IMR-90 (cell line): ENCODE measurements at places on chromosomes 6 and 20. TPM values are rescaled to one million over a fixed set of nuclear protein-coding genes. Genes with fewer than 3 reads are reported as not detected.

GRCh38 chr6:145051661-145052060, 683.7 kb downstream of the EPM2A start:
- no peaks in the 10 kb centered on the region for H3K27me3 ChIP-seq
- no peak overlapping the region for H3K4me3 ChIP-seq
- no peak for DNase-seq
- no peak overlapping the region for H3K27ac ChIP-seq
- no peaks in the 10 kb centered on the region for H3K4me1 ChIP-seq
- no peaks in the 10 kb centered on the region for H3K36me3 ChIP-seq

TAB2 gene
- polyA plus RNA-seq = 23.9 and 25.3 TPM in 2 replicates

DNA sequence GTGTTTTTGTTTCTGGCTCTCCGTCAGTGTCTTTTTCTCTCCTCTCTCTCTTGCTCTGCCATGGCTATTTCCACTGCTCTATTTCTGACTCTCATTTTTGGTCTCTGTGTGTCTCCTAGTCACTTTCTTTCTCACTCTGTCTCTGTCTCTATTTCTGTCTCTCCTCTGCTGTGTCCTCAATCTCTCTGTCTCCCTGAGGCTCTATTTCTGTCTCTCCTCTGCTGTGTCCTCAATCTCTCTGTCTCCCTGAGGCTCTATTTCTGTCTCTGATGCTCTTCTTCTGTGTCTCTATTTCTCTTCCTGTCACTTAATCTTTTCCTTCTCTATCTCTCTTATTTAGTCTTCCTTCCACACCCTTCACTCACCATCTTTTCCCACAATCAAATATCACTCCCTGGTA, 8.4 kb downstream of the PRSS16 start:
- peaks cover 2% of the 10 kb centered on the region; the same call in 1 of the 2 replicates for H3K4me1 ChIP-seq
- no peak overlapping the region for H3K27ac ChIP-seq
- H3K36me3 ChIP-seq = no peaks in the 10 kb centered on the region
- DNase-seq = no peak
- peaks cover 25% of the 10 kb centered on the region for H3K27me3 ChIP-seq
- no peak overlapping the region for H3K4me3 ChIP-seq

GRCh38 chr20:56458206-56458821, 10.1 kb upstream of the RTF2 start:
- no peaks in the 10 kb centered on the region for H3K27me3 ChIP-seq
- no peaks in the 10 kb centered on the region for H3K4me1 ChIP-seq
- H3K36me3 ChIP-seq = peaks cover 21% of the 10 kb centered on the region; the same call in 1 of the 2 replicates

- no peak overlapping the region for H3K4me3 ChIP-seq
- DNase-seq = no peak
- H3K4me1 ChIP-seq = peaks cover 5% of the 10 kb centered on the region; the same call in 1 of the 2 replicates
- H3K27me3 ChIP-seq = peaks cover 17% of the 10 kb centered on the region
- no peaks in the 10 kb centered on the region for H3K36me3 ChIP-seq
These were observed 214.9 kb upstream of the KCNG1 start for GRCh38 chr20:51237791-51238190.

ESR1 gene
- polyA plus RNA-seq = not detected in 2 replicates

- H3K36me3 ChIP-seq = no peaks in the 10 kb centered on the region
- H3K4me1 ChIP-seq = peaks cover 7% of the 10 kb centered on the region; the same call in 1 of the 2 replicates
- peaks cover 4% of the 10 kb centered on the region; the same call in 1 of the 2 replicates for H3K27me3 ChIP-seq
These were observed 33.9 kb downstream of the TXLNB start for GRCh38 chr6:139257821-139258398.

- H3K27me3 ChIP-seq = no peaks in the 10 kb centered on the region
- peaks cover 2% of the 10 kb centered on the region for H3K4me1 ChIP-seq
- H3K4me3 ChIP-seq = no peak overlapping the region
- DNase-seq = peak; percentile 59
- peaks cover 27% of the 10 kb centered on the region for H3K36me3 ChIP-seq
These were observed 19.4 kb downstream of the ERGIC3 start for GRCh38 chr20:35561268-35561667.

TOMM6 gene
- 204 and 227 TPM in 2 replicates for polyA plus RNA-seq

GRCh38 chr20:51526106-51526470, 16.4 kb downstream of the NFATC2 start:
- no peak overlapping the region for H3K4me3 ChIP-seq
- no peak for DNase-seq
- H3K27ac ChIP-seq = no peak overlapping the region
- no peaks in the 10 kb centered on the region for H3K36me3 ChIP-seq
- no peaks in the 10 kb centered on the region for H3K27me3 ChIP-seq
- peaks cover 7% of the 10 kb centered on the region; the same call in 1 of the 2 replicates for H3K4me1 ChIP-seq

FGD2 gene
- polyA plus RNA-seq = 0.07 TPM in 1 of 2 replicates, not detected in the other

FNDC1 gene
- 0.03 and 0.04 TPM in 2 replicates for polyA plus RNA-seq

DNA sequence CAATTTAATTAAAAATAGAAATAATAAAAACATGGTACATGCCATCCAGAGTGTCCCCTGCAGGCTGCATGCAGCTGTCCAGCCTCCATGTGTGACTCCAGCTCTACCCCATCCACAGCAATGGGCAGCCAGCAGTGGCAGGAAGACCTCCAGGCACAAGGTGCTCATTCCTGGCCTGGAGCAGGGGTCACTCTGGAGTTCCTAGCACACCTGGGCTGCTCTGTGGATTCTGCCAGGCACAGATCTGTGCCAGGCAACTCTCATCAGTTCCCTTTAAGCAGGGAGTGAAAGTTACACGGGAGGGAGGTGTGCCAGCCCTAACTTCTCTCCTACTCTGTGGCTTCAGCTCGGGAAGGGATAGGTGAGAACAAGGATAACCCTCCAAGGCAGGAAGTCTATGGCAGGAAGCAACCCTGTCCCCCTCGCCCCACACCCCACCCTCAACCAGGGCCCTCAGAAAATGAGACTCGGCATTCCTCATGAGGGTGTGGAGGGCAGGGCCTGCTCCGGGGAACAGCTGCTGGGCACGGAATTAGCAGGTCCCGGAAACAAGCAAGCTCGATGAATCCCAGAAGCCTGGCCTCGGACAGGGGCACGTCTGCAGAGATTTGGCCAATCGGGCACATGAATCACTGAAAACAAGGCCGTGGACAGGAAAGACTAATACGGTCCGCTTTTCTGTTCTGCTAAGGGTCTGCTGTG, 10.0 kb downstream of the JPH2 start:
- H3K4me1 ChIP-seq = peaks cover 9% of the 10 kb centered on the region
- no peak overlapping the region for H3K4me3 ChIP-seq
- DNase-seq = no peak
- no peaks in the 10 kb centered on the region for H3K27me3 ChIP-seq

RRAGD gene
- polyA plus RNA-seq = not detected in 2 replicates

DNA sequence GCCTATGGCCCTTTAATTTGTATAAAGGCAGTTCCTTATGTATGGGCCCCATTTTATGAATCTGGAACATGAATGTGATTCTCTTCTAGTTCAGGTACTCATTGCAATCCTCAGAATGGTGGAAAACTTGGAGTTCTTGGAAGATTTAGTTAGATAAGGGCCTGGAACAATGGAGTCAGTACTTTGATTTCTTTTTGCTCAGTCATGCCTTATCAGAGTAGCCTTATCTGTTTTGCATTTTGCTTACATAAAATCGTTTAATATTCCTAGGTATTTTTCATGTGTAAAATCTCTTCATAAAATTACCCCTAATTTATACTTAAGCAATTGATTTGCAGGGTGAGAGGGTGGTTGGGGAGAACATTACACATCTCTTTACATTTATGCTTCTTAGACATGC, 160.6 kb downstream of the JARID2 start:
- H3K4me1 ChIP-seq = peaks cover 6% of the 10 kb centered on the region
- DNase-seq = no peak
- H3K36me3 ChIP-seq = no peaks in the 10 kb centered on the region
- no peak overlapping the region for H3K27ac ChIP-seq
- H3K27me3 ChIP-seq = no peaks in the 10 kb centered on the region

DNA sequence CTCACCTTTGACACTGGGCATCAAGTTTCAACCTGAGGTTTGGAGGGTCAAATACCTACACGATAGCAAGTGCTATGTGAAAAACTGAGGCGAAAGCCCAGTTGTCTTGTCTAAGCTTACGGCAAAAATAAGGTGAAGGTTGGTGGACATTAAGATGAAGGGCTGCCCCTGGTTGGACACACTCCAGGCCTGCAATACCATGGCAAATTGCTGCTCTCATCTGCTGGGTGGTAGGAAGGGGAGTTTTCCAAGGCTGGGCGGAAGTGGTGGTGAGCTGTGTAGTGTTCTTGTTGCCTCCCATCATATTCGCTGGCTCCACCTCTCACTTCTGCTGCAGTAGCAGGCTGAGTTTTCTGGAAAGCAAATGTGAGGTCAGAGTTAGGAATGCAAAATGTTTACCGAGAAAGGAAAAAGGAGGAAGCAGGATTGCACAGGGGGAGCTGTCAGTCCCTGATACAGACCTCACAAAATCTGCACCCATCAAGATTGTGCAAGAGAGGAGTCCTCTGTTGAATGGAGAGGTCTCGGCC, 33.7 kb downstream of the SCP2D1 start:
- no peak for DNase-seq
- no peaks in the 10 kb centered on the region for H3K4me1 ChIP-seq
- no peak overlapping the region for H3K4me3 ChIP-seq
- no peak overlapping the region for H3K27ac ChIP-seq

GTSF1L gene
- polyA plus RNA-seq = not detected in 2 replicates

GLP1R gene
- polyA plus RNA-seq = not detected in 2 replicates

- 0 out of 2 replicates have a peak, but pooled peaks cover 2% of the 10 kb centered on the region for H3K4me1 ChIP-seq
- peaks cover 22% of the 10 kb centered on the region for H3K36me3 ChIP-seq
- no peaks in the 10 kb centered on the region for H3K27me3 ChIP-seq
- no peak for DNase-seq
These were observed 163.7 kb upstream of the AKAP12 start for GRCh38 chr6:151075930-151076555.

- H3K36me3 ChIP-seq = peaks cover 1% of the 10 kb centered on the region; the same call in 1 of the 2 replicates
- no peaks in the 10 kb centered on the region for H3K27me3 ChIP-seq
- no peak overlapping the region for H3K4me3 ChIP-seq
- no peak overlapping the region for H3K27ac ChIP-seq
- no peak for DNase-seq
These were observed 95.7 kb downstream of the SMLR1 start for GRCh38 chr6:130922922-130923321.

DNA sequence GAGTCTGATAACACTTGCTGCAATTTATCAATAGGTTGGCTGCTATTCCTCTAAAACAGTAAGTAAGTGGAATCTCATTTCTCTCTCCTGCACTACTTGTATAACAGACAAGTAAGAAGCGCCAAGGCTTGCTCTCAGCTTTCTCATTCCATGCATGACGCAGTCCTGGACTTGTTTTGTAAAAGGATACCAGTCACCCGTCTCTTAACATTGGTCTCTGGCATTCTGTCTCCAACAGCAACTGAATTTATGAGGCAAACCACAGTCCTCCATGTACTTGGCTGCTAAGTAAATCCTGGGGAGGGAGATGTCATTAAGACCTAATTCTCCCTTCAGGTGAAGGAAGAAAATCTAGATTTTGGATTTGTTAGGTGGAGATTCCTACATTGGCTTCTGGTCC, 115.4 kb downstream of the OPN5 start:
- H3K4me3 ChIP-seq = no peak overlapping the region
- no peaks in the 10 kb centered on the region for H3K36me3 ChIP-seq
- DNase-seq = peak; percentile 1
- no peaks in the 10 kb centered on the region for H3K27me3 ChIP-seq
- no peaks in the 10 kb centered on the region for H3K4me1 ChIP-seq

GRCh38 chr20:59160389-59161115, 3.1 kb upstream of the ZNF831 start:
- H3K4me3 ChIP-seq = no peak overlapping the region
- H3K27ac ChIP-seq = no peak overlapping the region
- no peaks in the 10 kb centered on the region for H3K27me3 ChIP-seq
- H3K4me1 ChIP-seq = no peaks in the 10 kb centered on the region

DNA sequence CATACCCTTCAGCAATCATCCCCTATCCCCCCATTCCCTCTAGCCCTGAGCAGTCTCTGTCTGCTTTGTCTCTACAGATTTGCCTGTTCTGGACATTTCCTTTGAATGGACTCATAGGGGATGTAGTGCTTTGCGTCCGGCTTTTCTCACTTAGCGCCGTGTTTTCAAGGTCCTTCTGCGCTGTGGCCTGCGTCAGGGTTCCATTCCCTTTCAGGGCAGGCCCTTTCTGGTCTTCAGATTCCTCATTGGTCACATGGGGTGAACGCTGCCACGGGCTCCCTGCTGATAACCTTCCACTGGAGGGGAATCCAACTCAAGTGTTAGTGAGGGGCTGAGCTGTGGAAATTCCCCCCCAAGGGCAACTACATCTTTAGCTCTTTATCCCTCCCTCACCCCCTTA, 36.4 kb upstream of the APCDD1L start:
- no peak overlapping the region for H3K27ac ChIP-seq
- DNase-seq = no peak
- peaks cover 46% of the 10 kb centered on the region for H3K4me1 ChIP-seq
- H3K27me3 ChIP-seq = no peaks in the 10 kb centered on the region
- H3K4me3 ChIP-seq = no peak overlapping the region

DNA sequence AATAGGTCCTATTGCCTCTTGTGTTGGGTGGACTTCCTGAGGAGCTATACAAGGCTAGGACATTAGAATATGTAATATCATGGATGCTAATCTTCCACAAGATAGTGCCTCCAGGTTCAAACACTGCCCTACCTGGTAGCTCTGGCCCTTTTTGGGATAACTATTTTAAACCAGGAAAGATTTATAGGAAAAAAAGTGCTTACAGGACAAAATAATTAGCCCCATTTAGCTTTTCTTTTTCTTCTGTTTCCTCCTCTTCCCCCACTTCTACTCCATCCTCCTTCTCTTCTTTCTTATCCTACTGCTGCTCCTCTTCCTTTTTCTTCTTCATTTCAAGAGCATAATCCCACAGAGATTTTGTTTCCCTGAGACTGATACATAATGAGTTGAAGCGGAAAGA, 967.4 kb downstream of the PHF3 start:
- no peak for DNase-seq
- H3K27ac ChIP-seq = no peak overlapping the region
- H3K4me1 ChIP-seq = no peaks in the 10 kb centered on the region
- no peaks in the 10 kb centered on the region for H3K36me3 ChIP-seq
- H3K4me3 ChIP-seq = no peak overlapping the region

DNA sequence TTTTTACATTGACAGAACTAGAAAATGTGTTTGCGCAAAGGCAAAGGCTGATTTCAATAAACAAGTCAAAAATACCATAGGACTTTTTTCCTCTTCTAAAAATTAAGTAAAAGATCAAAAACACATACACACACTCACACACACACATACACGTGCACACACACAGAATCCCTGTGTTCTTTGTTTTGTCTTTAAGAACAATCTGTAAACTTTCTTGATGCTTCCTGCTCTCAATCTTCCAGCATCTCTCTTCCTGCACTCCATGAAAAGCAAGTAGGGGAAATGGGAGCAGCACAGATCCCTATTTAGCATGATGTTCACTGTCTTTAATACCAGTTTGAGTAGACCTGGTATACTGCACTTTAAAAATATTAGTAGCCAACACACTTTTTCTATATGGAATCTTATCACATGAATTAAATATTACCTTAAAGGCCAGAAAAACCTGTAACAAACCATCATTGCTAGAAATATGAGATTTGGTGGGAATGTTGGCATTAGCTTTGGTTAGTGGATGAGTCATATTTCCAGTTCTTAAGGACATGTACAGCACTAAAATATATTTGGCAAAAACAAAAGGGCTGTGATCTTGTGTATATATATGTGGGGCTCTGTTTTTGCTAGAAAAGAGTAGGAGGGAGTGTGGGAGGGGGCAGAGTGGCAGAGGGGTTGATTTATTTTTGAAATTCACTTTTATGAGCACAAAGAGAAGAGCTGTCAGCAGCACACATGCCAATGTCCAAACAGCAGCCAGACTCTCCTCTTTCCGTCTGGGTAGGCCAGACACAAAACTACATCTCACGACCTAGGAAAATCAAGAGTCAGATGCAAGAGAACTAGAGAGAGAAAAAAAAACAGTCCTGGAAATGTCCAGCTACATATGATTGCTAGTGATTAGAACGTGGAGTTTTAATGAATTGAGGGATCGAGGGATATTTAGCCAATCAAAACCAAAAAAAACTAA, 4.6 kb downstream of the PTPRK start:
- no peaks in the 10 kb centered on the region for H3K27me3 ChIP-seq
- peak; percentile 68 for DNase-seq
- H3K4me3 ChIP-seq = no peak overlapping the region
- peaks cover 13% of the 10 kb centered on the region for H3K4me1 ChIP-seq
- H3K27ac ChIP-seq = no peak overlapping the region

ARMC12 gene
- 0.56 and 0.74 TPM in 2 replicates for polyA plus RNA-seq
